Calu3 (cell line): ENCODE measurements at places on chromosomes 12 and 14. TPM values are rescaled to one million over a fixed set of nuclear protein-coding genes. Genes with fewer than 3 reads are reported as not detected.

The RCOR1 gene
- 27.2 and 28.6 TPM in 2 replicates for total RNA-seq

DNA sequence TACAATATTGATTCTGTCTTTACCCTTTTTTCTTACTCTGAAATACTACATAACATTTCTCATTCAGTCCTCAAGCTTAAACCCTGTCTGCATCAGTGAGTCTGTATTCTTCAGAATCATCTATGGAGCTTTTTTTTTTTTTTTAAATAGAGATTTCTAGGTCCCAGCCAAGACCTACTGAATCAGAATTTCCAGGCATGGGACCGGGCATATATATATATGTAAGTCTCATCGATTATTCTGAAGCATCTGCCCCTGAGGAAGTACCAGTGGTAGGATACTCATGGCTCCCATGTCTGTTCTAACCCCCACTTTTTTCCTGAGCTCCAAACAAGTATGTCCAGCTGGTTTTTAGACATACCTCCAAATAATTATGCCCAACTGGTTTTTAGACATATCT lies 6.1 kb downstream of the DDX47 start:
- DNase-seq, result no peak
- peaks cover 75% of the 10 kb centered on the region for H3K36me3 ChIP-seq
- no peaks in the 10 kb centered on the region for H3K27me3 ChIP-seq

GRCh38 chr12:90816353-90817089 lies 138.5 kb downstream of the CCER1 start:
- no peak overlapping the region for H3K27ac ChIP-seq
- no peak for DNase-seq
- no peaks in the 10 kb centered on the region for H3K36me3 ChIP-seq
- H3K4me3 ChIP-seq, result no peak overlapping the region
- no peaks in the 10 kb centered on the region for H3K4me1 ChIP-seq

The ZC2HC1C gene
- total RNA-seq, result 5.1 and 5.3 TPM in 2 replicates
